Ovary (tissue), 10 donors: ENCODE measurements at places on chromosomes 5 and 9.
A peak's percentile ranks its signal among the peaks of the same experiment; 100 is the strongest.

- no peak for DNase-seq
Measured at GRCh38 chr5:22063717-22064116, 789.4 kb downstream of the CDH12 start.

GRCh38 chr5:103356350-103357091 is 98.0 kb downstream of the MACIR start:
- no peak for DNase-seq

DNA sequence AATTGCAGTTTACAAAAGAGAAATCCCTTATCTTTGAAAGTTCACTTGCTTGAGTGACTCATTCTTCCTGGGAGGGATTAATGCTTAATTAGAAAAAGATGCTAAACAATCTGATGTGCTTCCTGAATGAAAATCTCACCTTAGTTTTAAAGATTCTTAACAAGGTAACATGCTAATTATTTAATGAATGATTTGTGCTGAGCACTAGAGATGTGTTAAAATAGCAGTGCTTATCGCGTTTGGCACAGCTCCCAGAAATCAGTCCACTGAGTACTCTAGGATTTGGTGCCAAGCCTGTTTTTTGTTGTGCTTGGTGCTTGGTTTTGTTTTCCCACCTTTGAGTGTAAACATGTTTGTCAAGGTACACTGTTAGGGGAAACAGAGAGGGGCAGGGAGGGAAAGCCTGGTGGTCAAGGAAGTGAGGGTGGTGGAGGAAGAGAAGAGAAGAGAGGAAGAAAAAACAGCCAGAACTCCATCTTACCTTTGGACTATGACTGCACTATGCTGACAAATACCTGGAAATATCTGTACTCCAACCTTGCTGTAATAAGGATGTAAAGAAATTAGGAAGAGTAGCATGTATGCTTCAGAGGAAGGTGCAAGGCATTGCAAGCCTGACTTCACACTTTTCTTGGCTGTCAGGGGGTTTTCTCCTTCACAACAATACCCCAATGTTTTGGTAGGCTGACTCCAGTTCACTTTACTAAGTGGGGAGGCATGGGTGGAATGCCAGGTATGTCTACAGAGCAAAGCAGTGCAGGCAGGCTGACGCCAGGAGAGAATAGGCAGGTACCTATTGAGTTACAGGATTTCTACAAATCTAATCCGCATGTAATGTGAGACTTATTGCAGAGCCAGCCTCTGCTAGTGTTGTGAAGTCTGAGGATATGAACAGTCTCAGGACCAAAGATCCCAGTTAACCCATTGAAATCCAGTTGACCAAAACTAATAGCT is 157.2 kb upstream of the ISL1 start:
- DNase-seq: no peak

DNA sequence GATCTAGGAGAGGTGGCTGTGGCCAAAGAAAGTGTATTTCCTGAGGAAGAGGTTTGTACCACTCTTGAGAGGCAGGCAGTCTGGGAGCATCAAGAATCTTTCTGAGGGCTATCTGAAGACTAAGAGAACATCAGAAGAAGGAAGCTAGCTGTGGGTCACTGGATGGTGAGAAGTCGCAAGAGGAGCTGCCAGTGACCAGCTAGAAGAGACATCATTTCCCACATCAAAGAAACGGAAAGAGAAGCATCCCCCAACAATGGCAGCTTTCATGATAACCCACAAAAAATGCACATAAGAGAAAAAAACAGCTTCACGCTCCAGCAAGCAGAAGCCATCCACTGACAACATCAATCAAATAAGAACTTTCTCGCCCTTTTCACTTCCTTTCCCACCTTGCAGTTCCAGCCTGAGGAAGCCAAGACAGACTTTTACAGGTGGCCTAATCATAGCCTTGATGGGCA is 25.0 kb upstream of the CEP78 start:
- no peak for DNase-seq

- DNase-seq: no peak
Measured at GRCh38 chr5:176547802-176548201, 1.3 kb upstream of the CDHR2 start.

GRCh38 chr5:134195666-134196065 is 18.9 kb upstream of the SKP1 start:
- DNase-seq: no peak

GRCh38 chr9:95429096-95429495 is 87.7 kb downstream of the PTCH1 start:
- no peak for DNase-seq

DNA sequence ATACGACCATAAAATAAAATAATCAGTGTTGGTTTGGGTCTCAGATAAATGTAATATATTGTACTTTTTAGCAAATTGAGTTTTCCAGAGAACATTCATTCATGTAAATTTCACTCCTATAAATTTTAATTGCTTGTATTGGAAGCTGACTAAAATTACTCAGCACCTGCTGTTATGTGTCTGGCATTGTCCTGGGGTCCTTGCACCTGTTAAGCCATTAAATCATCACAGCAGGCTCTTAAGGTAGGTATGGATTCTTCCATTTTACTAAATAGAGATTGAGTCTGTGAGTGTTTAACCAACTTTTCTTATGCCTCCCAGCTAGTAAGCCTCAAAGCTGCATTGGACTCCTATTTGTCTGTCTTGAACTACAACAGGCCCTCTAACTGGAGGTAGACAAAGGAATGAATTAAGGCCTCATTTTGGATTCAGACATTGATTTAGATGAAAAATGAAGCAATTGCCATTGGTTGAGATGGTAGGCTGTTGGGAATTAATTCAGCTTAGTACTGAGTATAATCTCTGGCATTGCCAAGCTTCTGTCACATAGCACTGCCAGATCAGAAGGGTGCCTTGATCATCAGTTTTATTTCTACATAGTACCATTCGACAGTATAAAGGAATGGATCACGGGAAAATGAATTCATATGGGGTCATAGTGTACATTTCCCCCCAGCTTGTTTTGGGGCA is 78.9 kb downstream of the PARP8 start:
- no peak for DNase-seq

DNA sequence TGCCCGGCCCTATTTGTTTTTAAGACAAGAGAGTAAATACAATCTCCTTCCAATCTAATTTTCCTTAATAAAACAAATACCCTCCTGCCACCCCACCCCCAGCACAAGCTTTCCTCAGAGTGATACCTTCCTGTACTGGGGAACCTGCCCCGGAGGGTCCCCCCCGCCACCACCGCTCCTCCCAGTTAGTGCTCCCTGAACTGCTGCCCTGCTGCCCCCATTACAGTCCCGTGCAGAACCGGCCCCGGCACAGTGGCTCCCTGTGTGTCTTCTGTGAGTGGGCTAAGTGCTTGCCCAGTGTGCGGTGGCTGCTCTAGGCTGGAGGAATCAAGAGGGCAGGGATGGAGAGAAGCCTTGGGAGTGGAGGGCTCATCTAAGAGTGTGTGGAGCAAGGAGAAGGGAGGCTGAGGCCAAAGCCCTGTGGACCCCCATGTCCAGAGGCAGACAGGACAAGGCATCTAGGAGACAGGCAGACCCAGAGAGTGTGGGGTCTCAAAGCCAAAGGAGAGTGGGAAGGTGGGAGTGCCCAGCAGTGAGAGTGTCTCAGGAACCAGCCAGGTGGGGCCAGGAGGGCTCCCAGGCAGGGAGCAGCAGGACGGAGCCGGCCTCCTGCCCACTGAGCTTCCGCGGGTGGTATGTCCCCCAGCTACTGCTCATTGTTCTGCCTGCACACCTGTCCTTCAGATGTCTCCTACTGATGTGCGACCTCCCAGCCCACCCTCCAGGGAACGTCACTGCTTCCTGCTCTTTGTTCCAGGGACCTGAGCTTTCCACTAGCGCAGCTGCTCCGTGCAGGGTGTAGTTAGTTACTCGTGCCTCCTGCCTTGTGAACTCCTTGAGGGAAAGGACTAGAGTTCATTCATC is 129.0 kb downstream of the DAB2IP start:
- DNase-seq: peak; percentile 21

GRCh38 chr9:134683714-134684374 is 42.2 kb downstream of the COL5A1 start:
- DNase-seq: peak; percentile 28

GRCh38 chr9:36445800-36446361 is 45.8 kb upstream of the RNF38 start:
- no peak for DNase-seq

GRCh38 chr5:102971676-102972293 is 148.2 kb downstream of the GIN1 start:
- no peak for DNase-seq

DNA sequence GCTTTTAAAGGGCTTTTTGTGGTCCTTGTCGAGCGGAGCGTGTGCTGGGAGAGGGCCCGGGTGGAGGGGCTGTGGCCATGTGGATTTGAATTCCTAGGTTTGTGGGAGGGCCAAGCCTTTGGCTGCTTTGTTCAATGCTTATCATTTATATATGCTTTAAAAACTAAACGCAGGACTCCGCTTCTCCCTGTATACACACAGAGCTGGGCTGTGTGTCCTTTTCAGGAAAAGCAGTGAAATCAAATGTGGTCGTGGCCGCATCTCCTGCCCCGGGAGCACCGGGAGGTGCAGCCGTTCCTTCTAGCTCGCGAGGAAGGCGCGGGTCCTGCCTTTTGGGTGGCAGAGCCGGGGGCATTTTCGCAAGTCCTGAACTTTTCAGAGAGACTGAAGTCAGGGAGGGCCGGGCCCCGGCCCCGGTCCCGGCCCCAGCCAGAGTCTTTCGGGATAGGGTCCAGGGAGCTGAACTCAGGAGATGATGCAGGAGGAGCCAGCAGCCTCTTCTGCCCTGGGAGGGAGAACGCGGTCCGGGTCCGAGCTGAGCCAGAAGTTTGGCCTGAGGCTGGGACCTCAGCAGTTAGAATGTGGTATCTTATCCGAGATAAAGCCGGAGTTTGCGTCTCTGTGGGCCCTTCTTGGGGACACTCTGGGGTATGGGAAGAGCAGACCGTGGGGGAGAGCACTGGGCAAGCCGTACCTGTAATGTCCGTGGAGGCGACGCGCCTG is 158.8 kb downstream of the C9orf152 start:
- DNase-seq: no peak

DNA sequence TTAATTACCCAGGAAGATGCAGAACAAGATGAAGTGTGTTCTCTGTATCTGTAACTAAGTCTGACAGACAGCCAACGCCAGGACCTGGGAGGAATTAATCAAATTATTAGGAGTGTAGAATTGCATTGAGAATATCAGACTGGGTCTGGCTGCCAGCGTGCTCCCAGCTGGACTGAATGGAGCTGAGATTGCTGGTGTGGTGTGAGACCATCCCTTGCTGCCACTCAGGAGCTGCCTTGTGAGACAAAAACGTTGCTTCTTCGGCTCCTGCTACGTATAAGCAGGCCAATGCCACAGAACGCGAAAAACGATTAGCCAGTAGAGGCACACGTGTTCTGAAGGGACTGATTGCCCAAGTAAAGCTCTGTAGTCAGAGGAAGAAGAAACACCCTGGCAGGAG is 66.8 kb downstream of the AMBP start:
- DNase-seq: peak; percentile 1

DNA sequence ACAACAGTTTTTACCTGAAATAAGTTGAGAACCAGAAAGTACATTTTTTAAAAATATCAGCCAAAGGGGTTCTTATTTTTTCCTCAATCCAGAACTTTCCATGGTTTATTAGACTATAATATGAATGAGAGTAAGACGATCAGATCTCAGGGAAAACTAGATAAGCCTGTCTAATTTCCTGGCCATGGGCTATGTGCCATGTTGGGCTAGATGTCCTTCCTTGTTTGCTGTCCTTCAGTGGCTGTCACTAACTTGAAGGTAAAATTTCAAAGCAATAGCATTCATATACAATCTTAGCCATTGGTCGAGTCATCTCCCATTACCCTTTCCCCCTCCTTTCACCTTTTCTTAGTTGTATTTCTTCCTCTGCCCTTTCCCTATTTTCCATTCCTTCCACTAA is 179.5 kb upstream of the PPP1R2B start:
- DNase-seq: no peak

DNA sequence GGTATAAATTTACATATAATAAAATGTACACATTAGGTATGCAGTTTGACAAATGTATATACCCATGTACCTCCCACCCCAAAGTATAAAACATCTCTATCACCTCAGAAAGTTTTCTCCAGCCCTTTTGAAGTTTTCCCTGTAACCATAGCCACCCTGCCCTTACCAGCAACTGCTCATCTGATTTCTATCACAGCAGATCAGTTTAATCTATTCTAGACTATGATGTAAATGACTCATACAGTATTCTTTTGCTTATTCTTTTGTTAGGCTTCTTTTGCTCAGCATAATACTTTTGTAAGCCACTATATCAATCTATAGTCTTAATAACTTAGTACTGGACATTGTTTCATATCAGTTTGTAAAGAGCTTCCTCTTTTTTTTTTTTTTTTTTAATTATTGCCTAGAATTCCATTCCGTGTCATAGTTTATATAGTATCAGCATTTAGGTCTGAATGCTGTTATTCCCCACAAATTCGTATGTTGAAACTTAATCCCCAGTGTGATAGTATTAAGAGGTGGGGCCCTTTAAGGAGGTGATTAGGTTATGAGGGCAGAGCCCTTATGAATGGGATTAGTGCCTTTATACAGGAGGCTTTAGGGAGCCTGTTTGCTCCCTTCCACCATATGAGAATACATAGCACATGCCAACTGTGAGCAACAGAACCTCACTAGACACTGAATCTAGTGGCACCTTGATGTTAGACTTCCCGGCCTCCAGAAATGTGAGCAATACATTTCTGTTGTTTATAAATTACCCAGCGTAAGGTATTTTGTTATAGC is 20.3 kb downstream of the MELK start:
- no peak for DNase-seq

GRCh38 chr5:37918424-37918823 is 78.6 kb upstream of the GDNF start:
- peak; percentile 48 for DNase-seq

DNA sequence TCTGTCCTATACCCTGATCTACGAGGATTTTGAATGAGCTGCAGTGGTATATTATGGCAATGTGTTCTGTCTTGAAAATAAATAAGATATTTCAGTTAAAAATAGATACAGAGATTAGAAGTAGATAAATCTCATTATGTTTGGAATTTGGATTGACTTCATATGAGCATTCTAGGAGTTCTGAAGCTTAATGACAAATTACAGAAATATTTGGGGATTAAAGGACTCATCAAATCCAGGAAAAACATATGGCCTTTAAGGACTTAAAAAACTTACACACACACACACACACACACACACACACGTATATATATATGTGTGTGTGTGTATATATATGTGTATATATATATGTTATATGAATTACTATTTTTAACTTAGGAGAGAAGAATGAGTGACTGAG is 446.9 kb upstream of the CD180 start:
- no peak for DNase-seq

DNA sequence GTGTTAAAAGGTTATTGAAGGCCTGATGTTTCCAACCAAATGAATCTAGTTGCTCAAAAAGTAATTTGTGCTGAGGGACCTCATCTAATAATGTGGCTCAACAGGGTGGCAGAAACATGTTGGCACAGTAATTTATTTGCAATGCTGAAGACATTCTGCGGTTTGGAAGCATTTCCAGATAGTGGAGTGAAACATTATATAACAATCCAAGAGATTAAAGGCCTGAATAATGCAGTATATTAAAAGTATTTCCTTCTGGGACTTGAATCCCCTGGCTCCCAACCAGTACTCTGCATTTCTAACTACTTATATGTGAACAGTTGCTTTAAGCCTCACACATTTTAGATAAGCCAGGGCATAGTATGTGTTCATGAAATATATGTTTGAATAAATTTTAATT is 25.9 kb upstream of the ALDH1A1 start:
- no peak for DNase-seq
